NCI-H510A (cell line): ENCODE measurements at places on chromosomes 13 and 19.
A peak's percentile ranks its signal among the peaks of the same experiment; 100 is the strongest.

GRCh38 chr13:79440958-79441528 is 35.0 kb upstream of the RBM26 start:
- DNase-seq = no peak

DNA sequence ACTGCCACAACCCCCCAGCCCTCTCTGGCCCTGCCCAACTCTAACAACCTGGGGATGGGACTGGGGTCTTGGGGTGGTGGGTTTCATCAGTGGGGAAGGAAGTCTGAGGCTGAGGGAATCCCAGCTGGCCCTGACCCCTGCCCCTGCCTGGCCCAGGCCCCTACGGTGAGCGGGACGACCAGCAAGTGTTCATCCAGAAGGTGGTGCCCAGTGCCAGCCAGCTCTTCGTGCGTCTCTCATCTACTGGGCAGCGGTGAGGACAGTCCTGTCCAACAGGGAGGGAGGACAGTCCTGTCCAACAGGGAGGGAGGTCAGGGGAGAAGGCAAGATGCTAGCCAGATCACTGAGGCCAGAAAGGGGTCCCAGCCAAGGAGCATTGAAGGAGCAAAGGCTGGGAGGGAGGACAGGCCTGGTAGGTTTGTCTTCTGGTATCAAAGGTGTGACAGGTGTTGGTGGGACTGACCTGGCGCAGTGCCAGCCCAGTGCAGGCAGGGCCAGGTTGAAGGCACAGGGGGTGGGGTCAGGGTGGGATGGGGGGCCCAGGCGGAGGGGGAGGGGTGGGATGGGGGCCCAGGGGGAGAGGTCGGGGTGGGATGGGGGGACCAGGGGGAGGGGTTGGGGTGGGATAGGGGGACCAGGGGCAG is 12.1 kb upstream of the LTBP4 start:
- no peak for DNase-seq

DNA sequence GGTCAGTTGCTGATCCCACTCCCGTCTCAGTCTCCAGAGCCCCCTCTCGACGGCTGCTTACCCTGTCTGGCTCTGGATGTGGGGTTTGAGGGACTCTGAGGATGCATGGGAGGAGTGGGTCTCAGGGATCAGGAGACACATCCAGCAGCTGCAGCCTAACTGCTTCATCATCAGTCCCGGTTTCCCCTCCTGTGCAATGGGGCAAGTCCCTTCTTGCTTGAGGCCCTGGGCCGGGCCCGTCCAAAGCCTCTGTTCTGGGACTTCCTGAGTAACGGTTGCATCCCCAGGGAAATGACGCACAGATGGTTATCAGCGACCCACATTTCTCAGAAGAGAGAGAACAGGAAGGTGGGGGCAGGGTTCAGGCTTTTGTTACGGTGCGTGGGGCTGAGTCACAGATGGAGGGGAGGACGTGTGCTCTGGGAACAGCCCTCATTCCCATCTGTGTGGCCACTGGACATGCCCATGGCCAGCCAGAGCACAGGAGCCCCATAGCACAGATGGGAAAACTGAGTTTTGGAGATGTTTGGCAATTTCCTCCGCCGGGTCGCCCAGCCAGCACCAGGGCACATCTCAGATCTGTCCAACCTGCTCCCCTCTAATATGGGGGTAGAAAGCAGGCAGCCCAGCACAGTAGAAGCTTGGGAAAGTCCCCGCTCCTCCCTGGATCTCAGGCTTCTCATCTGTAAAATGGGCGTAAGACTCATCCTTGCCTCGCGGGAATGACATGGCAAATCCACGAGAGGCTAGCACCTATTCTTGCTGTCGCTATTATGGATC is 19.3 kb downstream of the GNA15 start:
- DNase-seq = no peak

- peak; percentile 34 for DNase-seq
Measured at GRCh38 chr19:39430675-39431593, 4.8 kb downstream of the RPS16 start.

GRCh38 chr13:73832128-73832588 is 302.0 kb downstream of the KLF12 start:
- no peak for DNase-seq

DNA sequence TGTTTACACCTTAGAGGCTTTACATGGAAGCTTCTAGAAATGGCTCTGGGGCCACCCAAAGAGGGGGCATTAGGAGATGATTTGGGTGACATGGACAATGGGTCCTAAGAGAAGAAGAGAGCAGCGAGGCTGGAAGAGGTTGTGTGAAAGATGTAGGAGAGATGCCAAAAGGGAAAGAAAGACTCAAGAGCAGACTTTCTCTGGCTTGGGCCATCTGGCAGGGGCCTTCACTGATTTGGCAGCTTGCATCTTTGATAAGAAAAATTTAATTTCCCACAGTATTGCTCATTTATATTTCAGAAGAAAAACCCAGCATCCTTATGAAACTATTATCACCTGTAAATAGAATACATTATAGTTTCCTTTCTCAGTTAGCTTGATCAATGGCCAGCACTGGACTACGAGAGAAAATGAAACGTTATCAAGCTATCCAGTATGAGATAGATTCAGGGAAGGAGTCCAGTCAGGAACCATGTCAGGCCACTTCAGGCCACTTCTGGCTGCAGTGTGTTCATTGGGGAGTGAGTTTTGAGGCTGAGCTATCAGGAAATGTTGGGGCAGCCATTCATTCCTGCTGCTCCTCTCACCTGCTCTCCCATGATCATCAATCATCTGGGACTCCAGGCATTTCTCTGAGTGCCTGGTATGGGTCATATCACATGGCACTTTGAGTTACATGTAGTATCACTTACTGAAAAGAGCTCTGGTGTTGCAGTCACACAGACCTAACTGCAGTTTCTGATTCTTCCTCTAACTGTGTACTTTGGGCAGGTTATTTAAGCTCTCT is 10.3 kb downstream of the SCEL start:
- DNase-seq = peak; percentile 10

DNA sequence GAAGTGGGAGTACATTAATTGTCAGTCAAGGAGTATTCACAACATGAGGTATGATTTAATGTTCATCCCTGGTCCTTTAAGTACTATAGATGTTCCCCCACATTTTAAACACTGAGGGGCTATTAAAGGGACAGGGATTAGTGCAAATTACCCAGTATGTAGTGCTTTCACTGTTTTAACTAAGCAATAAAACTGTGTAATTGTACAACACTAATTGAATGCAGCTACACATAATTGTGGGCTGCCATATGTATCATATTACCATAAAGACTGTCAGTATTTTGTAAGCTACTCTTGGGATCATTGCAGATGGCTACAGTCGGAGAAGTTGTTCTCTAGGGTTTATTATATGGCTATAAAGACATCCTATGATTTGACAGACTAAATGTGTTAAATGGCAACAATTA is 316.6 kb downstream of the DCLK1 start:
- no peak for DNase-seq

DNA sequence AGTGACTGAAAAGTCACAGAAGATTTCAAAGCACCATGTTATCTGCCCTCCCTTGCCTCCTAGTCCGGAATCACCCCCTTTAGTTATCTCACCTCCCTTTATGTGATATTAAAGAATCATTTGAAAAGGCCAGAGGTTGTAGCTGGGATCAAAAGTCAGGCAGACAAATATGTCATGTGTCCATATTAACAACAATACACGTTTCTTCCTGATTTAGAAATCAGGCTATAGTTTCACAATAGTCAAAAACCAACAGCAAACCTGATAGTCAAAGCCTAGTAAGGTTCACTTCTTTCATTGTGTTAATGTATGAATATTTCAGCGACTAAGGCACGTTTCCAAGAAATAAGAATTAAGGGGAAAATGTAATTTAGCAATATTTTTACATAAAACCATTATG is 326.7 kb downstream of the ITGBL1 start:
- no peak for DNase-seq

DNA sequence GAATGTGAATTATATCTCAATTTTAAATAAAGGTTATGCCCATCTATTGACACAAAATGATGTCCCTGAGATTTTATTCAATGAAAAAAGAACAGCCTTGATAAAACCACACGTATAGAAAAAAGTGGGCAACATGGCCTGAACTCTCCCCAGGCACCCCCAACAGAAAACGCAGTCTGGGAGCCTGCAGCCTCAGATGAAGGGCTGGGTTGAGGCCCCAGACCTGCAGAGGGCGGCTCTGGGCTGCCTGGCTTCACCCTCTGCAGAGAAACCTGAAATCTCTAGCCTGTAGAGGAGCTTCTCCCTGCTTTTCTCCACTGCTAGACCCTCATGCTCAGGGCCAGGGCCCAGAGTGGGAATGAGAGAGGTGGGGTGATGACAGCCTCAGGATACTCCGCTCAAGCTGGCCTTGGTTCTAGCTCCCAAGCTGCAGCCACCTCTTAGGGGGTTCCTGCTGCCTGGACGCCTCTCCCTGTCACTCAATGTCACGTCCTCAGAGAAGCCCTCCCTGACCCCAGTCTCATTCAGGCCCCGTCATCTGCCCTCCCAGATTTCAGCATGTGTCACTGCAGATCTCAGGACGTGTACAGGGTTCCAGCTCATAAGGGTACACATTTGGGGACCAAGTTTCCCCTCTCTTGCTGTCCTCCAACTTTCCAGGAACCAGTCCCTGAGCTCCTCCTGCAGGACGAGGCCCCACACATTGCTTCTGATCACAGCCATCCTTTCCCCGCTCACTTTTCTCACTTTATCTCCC is 1.8 kb downstream of the MBD3 start:
- no peak for DNase-seq

GRCh38 chr13:113151745-113152690 is 6.4 kb upstream of the PROZ start:
- DNase-seq = no peak

DNA sequence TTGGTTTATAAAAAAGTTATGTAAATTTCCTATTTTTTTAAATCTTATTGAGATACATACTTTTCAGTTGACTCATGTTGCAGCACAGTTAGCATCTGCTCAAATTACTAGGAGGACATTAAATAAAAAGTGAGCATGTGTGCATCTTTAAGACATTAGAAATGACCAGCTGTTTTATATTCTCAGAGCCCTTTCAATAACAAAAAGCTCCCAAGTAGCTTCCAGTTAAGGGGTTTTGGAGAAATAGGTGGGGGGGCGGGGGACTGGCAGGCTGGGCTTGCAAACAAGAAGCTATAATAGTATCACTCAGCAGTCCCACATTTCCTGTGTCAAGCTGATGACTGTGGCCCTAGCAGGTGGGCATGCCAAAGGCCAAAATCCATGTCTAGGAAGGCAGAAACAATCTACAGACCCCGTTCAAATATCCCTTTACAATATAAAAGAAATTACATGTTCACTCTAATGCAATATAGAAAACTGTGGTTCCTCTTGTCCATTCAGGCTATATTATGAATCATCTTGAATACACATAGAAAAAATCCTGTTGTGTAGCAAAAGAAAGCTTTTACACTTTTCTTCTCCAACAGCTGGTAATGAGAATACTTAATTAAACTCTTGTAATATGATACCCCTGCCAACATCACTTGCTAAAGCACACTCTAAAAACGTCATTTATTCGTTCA is 1713.2 kb upstream of the SLC10A2 start:
- no peak for DNase-seq

DNA sequence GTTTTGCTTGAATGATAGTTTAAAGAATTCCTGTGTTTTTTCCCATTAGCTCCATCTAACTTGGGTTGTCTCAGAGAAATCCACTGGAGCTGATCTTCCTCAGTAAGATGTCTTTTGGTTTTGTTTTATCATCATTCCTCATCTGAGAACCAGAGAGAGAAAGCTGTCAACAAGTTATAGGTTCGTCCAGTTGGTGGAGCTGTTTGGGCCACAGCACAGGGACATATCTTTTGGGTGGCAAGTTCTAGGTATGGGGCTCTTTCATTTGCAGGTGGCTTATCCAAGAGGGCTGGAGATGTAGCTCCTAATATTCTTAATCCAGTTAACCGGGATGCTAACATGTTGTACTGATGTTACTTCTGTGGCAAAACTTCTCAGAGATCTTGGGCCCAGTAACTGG is 174.2 kb downstream of the KCNRG start:
- DNase-seq = no peak

- DNase-seq = no peak
Measured at GRCh38 chr13:64928696-64929499, 2301.2 kb downstream of the PCDH9 start.
